Stimulated activated CD4-positive, alpha-beta T cell treated with anti-CD3 and anti-CD28 coated beads, Interleukin-2, amount 100 ng/mL, for 24 hours (primary cell): ENCODE measurements at places on chromosomes 2 and 18.
A peak's percentile ranks its signal among the peaks of the same experiment; 100 is the strongest.

GRCh38 chr2:66507673-66508201 is 72.8 kb downstream of the MEIS1 start:
- DNase-seq, result no peak

GRCh38 chr2:202529389-202529788 is 105.4 kb upstream of the FAM117B start:
- DNase-seq, result no peak

GRCh38 chr2:134623796-134624195 is 95.0 kb downstream of the TMEM163 start:
- peak; percentile 21 for DNase-seq

DNA sequence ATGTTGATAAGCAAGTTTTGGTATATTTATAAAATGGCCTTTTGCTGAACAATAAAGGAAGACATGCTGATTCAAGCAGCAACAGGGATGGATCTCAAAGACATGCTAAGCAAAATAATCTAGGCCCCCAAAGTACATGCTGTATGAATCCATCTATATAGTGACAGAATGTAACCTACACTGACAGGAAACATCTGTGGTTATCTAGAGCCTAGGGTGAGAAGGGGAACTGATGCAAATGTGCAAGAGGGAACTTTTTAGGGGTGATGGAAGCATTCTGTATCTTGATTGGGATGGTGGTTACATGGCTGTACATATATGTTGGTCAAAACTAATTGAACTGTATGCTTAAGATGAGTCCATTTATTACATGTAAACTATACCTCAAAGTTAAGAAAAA is 24.2 kb downstream of the CNRIP1 start:
- DNase-seq, result no peak

DNA sequence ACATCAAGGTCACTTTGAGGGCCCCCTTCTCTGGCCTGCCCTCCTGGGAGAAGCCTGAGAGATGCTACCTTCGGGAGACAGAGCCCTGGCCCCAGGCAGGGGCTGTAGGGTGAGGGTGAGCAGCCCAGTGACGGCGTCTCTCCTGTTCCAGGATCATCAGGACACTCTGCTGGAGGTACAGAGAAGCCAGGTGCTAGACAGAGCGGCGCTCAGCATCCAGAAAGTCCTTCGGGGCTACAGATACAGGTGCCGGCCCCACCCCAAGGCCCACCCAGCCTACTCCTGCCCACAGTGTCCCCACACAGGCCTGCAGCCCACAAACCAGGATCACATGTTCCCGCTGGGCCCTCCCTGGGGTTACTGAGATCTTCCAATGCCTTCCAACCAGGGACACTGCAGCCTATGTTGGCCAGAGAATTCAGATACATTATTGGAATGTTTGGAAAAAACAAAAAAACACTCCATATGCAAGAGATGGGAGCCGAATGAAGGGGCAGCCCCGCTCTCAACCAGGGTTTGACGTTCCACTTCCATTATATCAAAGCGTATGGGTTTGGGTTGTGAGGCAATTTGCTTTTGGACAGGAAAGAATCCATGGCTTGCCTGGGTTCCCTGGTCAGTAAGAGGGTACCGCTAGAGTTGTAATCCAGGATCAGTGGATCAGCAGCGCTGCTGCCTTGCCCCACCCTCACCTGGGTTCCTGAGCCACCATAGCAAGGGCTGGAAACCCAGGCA is 49.5 kb upstream of the GPR17 start:
- DNase-seq, result peak; percentile 9

DNA sequence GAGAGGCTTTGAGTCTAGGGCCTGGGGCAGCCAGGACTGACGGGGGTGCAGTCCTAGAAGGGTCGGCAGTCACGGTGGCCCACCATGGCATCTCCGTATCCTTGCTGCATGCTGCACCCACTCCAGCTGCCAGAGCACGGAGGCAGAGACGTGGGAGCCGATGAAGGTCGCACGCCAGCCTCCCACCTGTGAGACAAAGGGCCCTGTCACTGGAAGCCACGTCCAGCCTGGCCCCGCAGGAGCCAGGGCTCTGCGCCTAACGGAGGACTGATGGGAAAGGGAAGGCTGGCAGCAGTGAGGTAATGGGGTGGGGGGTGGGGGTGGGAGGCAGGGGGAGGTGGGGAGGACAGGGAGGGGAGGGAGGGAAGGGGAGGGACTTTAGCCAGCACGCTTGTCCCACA is 21.9 kb downstream of the ITM2C start:
- DNase-seq, result no peak

DNA sequence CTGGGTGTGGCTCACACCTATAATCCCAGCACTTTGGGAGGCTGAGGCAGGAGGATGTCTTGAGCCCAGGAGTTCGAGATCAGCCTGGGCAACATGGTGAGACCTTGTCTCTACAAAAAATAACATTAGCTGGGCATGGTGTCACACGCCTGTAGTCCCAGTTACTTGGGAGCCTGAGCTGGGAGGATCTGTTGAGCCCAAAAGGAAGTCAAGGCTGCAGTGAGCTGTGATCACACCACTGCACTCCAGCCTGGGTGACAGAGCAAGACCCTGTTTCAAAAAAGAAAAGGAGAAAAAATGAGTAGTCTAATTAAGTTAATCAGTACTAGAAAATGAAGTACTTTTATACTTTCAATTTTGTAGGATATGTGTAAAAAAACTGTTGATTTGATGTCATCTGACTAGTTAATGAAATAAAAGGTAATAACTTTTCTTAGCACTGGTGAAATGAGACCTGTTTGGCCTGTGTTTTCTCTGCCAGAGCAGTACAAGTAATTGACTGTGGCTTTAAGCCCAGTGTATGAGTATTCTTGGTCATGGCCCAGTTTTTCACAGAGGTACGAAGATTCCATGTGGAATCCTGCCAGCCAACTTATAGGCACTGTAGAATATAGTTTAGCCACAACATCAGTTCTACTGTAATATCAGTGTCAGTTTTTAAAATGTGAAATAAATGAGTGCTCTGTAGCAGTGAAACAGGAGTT is 35.8 kb downstream of the MFSD6 start:
- no peak for DNase-seq

GRCh38 chr2:226137201-226137811 is 662.3 kb downstream of the IRS1 start:
- no peak for DNase-seq

GRCh38 chr2:113328043-113328442 is 49.3 kb upstream of the PAX8 start:
- DNase-seq, result no peak

- no peak for DNase-seq
Measured at GRCh38 chr18:8849696-8850095, 144.3 kb downstream of the MTCL1 start.

DNA sequence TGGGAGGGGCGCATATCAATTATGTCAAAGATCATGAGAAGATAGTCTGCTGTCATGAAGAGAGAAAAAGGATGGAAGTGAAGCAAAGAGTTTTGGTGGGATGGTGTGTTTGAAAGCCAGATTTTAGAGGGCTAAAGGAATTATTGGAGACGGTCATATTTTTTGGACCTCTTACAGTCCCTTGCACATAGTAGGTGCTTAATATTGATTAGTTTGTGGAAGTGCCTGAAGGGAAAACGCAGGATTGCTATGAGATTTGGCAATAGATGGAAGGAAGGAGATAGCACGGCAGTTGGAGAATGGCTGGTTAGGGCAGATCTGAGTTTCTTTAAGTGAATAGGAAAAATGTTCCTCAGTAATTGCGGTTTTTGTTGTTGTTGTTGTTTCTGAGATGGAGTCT is 15.9 kb downstream of the EPB41L5 start:
- DNase-seq, result no peak

- DNase-seq, result no peak
Measured at GRCh38 chr2:189298038-189298437, 118.5 kb upstream of the COL5A2 start.

DNA sequence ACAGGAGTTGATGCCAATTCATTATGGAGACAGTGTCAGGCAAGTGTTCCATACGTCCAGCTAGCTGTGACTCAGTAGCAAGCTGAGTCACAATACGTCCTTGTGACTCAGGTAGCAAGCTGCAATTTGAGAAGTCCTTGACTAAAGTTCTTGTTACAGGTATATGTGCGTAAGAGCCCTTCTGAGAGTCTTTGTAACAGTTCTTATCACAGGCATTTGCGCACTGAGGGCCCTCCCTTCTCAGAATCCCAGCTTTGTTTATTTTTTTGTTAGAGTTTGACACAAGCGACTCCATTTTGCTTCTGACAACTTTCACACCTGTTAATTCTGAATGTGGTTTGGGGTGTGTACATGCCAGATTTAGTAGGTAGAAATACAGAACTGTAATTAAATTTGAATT is 20.1 kb upstream of the ACMSD start:
- DNase-seq, result no peak

DNA sequence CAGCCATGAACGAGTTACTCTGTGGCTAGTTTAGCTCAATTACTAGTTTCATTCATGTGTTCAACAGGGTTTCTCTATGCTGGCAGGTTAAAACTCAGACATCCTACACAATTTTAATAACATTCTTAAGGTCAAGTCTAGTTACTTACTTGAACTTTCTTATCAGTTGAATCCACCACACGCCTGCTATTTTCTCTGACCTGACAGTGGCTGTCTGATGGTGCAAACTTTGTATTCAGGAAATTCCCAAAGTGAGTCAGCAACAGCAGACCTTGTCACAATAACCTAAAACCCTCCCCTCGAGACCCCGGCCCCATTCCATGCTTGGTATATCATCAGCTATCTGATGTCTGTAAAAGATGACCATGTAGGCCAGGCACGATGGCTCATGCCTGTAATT is 20.8 kb upstream of the CIDEA start:
- no peak for DNase-seq
